Endothelial cell of umbilical vein (primary cell): ENCODE measurements at places on chromosomes 2 and 18. TPM values are rescaled to one million over a fixed set of nuclear protein-coding genes. Genes with fewer than 3 reads are reported as not detected.

- DNase-seq, result peak; percentile 5
Measured at GRCh38 chr18:76363436-76364120, 131.5 kb downstream of the ZNF516 start.

- DNase-seq, result peak; percentile 68
Measured at GRCh38 chr2:138475277-138475776, 26.2 kb upstream of the SPOPL start.

DNA sequence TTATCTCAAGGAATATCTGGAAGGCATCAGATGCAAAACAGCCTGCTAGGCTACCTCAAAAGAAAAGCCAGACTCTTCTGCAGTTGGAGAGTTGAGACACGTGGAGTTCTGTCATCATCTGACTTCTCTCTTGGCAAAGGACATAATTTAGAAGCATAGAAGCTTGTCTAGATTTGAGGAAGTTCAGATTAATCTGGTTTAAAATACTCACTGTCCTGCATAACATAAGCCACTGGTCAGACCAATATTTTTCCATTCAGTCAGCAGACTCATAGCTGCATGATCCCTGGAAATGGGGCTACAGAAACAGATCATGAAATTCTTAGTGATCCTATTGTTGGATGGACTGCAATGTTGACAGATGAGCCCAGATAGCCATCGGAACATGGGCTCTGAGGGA is 349.0 kb downstream of the TXNL1 start:
- no peak for DNase-seq

The GPR75 gene
- total RNA-seq, result 4.7 and 5.0 TPM in 2 replicates

The GALNT5 gene
- total RNA-seq, result not detected in 2 replicates

GRCh38 chr2:38515155-38516074 is 87.3 kb downstream of the HNRNPLL start:
- DNase-seq, result no peak

DNA sequence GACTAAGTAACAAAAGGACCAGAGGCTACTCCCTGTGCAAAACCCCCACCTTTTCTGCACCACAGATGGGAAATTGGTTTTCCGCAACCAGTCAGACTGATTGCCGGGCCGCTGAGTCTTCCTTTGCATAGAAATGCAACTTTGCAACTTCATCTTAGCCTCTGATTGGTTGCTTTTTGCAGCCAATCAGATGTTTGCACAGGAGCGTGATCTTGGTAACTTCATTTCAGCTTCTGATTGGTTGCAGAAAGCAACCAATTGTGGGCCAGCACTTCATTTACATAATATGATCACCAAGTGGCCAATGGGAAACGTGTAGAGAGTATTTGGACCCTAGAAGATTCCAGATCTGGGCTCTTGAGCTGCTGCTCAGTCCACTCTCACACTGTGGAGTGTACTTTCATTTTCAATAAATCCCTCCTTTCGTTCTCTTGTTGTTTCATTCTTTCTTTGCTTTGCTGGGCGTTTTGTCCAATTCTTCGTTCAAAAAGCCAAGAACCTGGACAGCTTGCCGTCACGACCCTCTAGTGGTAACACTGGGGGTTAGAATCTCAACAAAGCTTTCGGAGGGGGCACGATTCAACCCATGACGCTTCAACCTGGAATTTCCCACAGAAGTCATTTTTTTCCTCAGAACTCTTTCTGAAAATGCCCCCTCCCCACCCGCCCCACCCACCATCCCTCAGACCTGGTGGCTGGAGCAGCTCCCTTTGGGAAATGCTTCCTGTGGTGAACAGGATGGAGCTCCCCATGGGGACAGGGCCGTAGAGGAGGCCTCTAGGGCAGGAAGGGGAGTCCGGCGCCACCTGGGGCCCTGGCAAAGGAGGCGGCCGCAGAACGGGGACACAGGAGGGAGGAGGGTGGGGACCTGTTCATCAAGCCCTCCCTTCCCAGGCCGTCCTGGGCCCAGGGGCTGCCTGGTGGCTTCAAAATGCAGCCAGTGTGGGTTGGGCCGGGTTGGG is 31.8 kb upstream of the KCNF1 start:
- DNase-seq, result no peak

GRCh38 chr2:63764630-63765029 is 77.1 kb upstream of the UGP2 start:
- no peak for DNase-seq

The NR4A2 gene
- 1.0 and 1.8 TPM in 2 replicates for total RNA-seq

- DNase-seq, result no peak
Measured at GRCh38 chr2:8416001-8416571, 265.8 kb upstream of the ID2 start.

DNA sequence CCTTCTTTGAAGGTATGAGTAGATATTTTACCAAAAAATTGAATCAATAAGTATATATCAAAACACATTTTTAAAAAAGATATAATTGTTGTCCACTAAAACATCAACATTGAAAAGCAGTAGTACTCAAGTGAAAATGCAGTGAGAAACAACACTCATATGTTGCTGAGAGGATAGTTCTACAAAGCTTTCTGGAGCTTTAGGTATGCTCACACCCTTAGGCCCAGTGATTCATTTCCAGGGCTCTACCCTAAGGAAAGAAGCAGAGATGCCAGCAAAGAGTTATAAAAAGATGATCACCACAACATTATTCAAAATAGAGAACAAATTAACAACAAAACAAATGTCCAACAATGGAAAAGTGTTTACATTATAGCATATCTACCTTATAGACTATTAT is 197.3 kb upstream of the CCDC150 start:
- no peak for DNase-seq

The GAD1 gene
- 0.60 TPM in 1 of 2 replicates, not detected in the other for total RNA-seq

DNA sequence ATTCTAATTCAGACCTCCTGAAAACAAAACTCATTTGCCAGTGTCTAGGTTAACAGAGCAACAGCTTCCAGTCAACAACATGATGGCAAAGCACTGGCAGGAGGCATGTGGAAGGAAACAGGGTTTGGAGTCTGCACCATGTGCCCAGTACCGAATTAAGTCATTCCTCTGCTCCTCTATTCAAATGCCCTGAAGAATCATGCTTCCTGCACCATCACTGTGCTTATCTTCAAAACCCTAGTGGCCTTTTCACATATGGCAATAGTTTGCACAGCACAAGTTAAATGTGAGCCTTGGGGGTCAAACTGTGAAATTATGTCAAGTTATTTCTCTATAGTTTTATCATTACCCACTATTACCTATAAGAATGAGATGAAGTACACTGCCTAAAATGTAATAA is 75.4 kb upstream of the GRB14 start:
- no peak for DNase-seq

The OSR1 gene
- total RNA-seq, result not detected in 2 replicates

The ZNF396 gene
- total RNA-seq, result 0.44 and 0.72 TPM in 2 replicates

The XPO1 gene
- 148 and 166 TPM in 2 replicates for total RNA-seq

DNA sequence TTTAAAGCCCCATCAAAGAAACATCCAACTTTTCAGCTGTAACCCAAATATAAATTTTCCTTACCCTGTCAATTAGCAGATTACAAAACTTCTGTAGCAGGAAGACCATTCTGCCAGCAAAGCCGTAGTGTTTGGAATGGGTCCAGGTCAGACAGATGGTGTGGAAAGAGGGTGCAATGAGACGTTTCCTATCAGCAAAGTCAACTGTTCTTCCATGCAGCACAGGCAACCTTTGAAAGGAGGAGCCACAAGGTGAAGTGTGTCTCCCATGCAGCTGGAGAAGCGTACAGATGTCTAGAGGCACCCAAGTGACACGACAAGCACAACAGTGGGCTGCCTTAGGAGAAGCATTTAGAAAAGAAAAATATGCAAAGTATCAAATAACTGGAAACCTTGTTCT is 83.7 kb downstream of the SP3 start:
- DNase-seq, result peak; percentile 49

DNA sequence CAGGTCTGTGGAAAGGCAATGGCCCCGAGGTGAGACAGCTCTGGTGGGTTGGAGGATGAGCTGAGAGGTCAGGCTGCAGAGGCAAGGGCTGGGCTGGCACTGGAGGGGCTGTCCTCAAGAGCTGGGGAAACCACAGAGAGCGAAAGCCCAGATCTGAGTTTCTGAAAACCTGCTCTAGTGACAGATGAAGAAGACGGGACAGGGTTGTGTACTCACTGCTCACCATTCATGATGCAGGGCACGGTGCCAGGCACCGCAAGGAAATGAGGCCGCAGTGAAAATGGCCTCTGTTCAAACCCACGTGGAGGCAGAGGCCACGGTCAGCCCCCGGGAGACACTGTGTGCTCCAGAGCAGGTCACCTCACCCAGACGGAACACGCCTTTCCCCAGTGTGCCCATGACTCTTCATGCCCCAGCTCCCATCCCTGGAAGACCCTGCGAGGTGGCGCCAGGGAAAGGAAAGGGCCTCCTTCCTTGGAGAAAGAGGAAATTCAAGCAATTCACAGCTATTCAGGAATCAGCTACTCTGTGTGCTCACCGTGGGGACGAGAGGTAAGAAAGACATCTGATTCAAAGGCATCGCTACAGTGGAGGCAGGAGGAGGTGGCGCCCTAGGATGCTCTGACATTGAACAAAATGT is 24.3 kb upstream of the ID2 start:
- DNase-seq, result no peak

The GALNT14 gene
- total RNA-seq, result 0.35 and 0.40 TPM in 2 replicates

GRCh38 chr2:3958969-3959368 is 255.6 kb downstream of the DCDC2C start:
- no peak for DNase-seq

The RAB27B gene
- 0.09 TPM in 1 of 2 replicates, not detected in the other for total RNA-seq

DNA sequence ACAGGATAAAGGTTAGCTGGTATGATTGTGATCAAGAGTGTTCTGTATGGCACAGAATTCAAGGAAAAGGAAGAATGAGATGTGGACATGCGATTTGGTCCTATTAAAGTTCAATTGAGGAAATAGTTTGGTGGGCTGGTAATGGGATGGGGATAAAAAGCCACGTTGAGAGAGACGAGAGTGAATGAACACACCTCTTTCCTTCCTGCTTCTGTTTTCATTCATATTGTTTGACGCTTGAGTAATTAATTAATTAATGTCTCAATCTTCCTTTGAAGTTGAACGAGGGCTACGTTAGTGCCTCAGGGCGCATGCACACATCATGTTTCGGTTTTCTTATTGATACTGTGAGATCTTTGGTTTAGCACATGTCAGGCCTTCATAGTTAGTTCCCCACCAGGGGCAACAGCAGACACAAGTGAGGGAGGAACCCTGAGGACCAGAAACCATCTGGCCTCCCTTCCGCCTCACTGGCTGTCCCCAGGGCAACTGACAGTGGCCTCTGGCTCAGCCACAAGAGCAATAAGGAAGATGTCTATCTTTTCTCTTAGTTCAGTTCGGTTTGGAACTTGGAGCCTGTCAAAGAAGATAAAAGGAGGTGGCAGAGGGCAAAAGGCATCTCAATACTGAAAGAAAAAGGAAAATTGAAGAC is 116.0 kb downstream of the LIPG start:
- DNase-seq, result peak; percentile 53

GRCh38 chr2:102520009-102520408 is 47.0 kb downstream of the SLC9A4 start:
- peak; percentile 24 for DNase-seq

The RNF125 gene
- total RNA-seq, result 0.92 and 1.3 TPM in 2 replicates

- no peak for DNase-seq
Measured at GRCh38 chr2:165453561-165454094, 15.9 kb upstream of the CSRNP3 start.

The PREB gene
- total RNA-seq, result 45.6 and 47.2 TPM in 2 replicates

GRCh38 chr18:7626922-7627440 is 59.9 kb downstream of the PTPRM start:
- DNase-seq, result peak; percentile 46

- peak; percentile 70 for DNase-seq
Measured at GRCh38 chr2:233061591-233062450, 1.7 kb downstream of the INPP5D start.

DNA sequence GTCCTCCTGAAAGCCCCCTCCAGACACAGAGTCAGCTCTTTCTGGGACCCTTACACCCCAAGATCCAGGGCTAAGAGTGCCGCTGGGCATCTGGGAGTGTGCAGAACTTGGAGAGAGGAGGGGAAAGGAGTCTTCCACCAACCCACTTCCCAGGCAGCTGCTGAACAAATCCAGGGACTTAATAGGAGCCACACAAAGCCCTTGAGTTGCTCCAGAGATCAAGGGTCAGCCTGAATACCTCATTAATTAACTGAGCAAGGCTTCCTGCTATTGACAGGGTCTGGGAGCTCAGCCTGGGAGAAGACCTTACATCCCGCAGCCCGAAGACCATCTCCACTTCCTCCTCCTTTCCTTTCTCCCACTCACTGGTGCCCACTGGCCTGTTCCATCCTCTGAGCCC is 108.3 kb downstream of the CELF4 start:
- no peak for DNase-seq

DNA sequence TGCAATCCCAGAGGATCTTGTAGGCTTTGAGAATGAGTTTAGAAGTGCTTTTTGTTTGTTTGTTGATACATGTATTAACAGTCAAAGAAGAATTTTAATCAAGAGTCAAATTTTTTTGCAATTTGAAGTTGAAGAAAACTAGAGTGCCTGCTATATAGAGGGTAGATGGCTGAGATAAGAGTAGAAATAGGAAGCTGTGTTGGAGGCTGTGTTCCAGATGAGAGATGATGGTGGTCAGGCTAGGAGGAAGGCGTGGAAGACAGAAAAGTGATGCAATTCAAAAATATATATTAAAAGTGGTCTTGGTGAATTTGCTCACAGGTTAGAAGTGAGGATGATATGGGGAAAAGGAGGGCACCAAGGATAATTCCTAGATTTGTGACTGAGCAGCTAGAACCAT is 978.3 kb downstream of the BCL11A start:
- no peak for DNase-seq

DNA sequence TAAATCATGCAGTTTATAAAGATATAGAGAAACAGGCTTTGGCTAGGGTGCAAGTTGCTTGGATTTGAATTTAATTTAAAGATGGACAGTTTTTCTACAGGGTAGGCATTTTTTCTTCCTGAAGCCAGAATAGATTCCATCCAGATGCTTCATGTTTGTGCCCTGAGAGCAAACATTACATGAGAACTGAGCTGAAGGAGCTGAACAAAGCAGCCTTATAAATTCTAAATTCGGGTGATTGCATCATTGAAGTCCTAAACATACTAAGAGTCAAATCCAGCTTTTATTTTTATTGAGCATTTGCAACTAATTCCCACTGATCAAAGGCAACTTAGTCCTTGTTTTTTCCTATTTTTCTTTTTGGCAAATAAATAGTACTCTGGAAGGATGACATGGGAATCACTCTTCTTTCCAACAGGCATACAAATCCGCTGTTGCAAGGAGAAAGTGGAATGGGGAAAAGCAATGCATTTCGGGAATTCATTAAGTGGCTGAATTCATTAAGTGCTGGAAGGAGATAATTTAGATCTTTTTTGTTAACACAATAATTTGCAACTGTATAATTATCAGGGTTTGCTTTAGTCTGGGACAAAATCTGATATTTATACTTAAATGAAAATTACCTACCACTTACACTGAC is 828.0 kb downstream of the SLC4A3 start:
- DNase-seq, result no peak

- DNase-seq, result no peak
Measured at GRCh38 chr2:62999905-63000304, 50.7 kb upstream of the OTX1 start.

The LOXHD1 gene
- not detected in 2 replicates for total RNA-seq

The INO80C gene
- 51.4 and 56.0 TPM in 2 replicates for total RNA-seq

The KLF11 gene
- total RNA-seq, result 11.0 and 11.3 TPM in 2 replicates

- DNase-seq, result no peak
Measured at GRCh38 chr2:220393711-220394110, 766.3 kb downstream of the SLC4A3 start.

- no peak for DNase-seq
Measured at GRCh38 chr2:135093670-135094330, 41.7 kb downstream of the RAB3GAP1 start.

GRCh38 chr18:56085551-56085950 is 497.6 kb upstream of the TCF4 start:
- DNase-seq, result no peak

GRCh38 chr2:40872580-40872979 is 420.7 kb upstream of the SLC8A1 start:
- no peak for DNase-seq

- no peak for DNase-seq
Measured at GRCh38 chr2:226782092-226782713, 17.4 kb downstream of the IRS1 start.
